ENCODE measurements at places on chromosomes 4 and X. TPM values are rescaled to one million over a fixed set of nuclear protein-coding genes. Genes with fewer than 3 reads are reported as not detected.

LRIT3 gene
- total RNA-seq: 0.27 TPM

- no peaks in the 10 kb centered on the region for H3K27me3 ChIP-seq
- peaks cover 8% of the 10 kb centered on the region for H3K36me3 ChIP-seq
- H3K27ac ChIP-seq: no peak overlapping the region
- DNase-seq: no peak
- H3K4me1 ChIP-seq: peaks cover 34% of the 10 kb centered on the region
These were observed 31.8 kb downstream of the AMMECR1 start for GRCh38 chrX:110286106-110286505.

- no peak overlapping the region for H3K4me3 ChIP-seq
- no peak for DNase-seq
- no peaks in the 10 kb centered on the region for H3K4me1 ChIP-seq
- no peaks in the 10 kb centered on the region for H3K27me3 ChIP-seq
- peaks cover 3% of the 10 kb centered on the region for H3K36me3 ChIP-seq
- no peak overlapping the region for H3K27ac ChIP-seq
These were observed 263.0 kb upstream of the ZFP42 start for GRCh38 chr4:187732524-187732923.

DNA sequence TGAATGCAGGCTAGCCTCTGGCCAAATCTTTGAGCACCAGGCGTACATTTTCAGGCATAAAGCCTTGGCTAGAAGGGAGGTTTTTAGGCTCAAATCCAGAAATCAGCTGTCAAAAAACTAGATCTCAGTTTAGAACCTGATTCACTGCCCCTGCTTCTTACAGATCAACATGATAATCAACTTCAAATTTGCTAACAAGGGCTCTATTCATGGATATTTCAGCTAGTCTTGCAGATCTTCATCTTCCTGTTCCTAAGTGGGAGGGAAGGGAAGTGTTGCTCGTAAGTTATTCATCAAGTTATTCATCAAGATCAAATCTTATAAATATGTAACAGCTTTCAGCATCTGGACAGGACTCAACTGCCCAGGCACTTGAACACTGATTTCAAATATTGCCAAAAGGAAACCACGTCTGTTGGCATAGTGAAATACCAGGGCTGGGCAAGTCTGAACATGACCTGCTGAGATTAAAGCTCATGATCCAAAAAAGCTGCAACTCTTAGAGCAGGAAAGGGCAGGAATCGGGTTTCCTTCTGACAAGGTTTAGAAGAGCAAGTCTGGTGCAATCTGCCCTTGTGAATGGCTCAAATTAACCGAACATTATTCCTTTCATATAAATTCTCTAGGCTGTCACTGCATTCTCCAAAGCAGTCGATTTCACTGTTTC is 200.3 kb downstream of the PDGFC start:
- H3K4me1 ChIP-seq: no peaks in the 10 kb centered on the region
- no peak overlapping the region for H3K4me3 ChIP-seq
- H3K27ac ChIP-seq: no peak overlapping the region
- no peaks in the 10 kb centered on the region for H3K27me3 ChIP-seq
- DNase-seq: no peak

CTAG1A gene
- not detected for total RNA-seq

- H3K4me1 ChIP-seq: no peaks in the 10 kb centered on the region
- no peak overlapping the region for H3K4me3 ChIP-seq
- no peak overlapping the region for H3K27ac ChIP-seq
- H3K36me3 ChIP-seq: no peaks in the 10 kb centered on the region
- H3K27me3 ChIP-seq: no peaks in the 10 kb centered on the region
These were observed 99.7 kb upstream of the CXorf66 start for GRCh38 chrX:140064993-140065392.

DNA sequence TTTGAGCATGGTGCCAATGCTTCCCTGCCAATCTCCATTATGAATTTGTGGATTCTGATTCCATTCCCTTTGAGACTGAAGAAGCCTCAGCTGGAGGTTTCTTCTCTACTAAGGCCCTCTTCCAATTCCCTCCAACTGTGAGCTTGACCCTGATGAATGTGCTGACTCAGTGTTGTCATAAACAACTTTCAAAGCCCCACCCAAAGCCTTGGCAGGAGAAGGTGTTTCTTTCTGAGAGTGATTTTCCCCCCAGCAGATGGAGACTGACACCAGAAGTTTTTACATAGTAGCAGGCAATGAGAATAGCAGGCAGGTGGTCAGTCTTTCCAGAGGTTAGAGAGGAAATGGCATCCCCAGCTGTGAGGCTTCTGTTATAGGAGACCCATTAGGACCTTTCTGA is 53.1 kb downstream of the OCRL start:
- no peak overlapping the region for H3K4me3 ChIP-seq
- H3K36me3 ChIP-seq: no peaks in the 10 kb centered on the region
- H3K27ac ChIP-seq: no peak overlapping the region
- H3K4me1 ChIP-seq: no peaks in the 10 kb centered on the region
- no peaks in the 10 kb centered on the region for H3K27me3 ChIP-seq

- H3K4me3 ChIP-seq: no peak overlapping the region
- H3K27ac ChIP-seq: no peak overlapping the region
- peaks cover 55% of the 10 kb centered on the region for H3K4me1 ChIP-seq
- no peak for DNase-seq
- no peaks in the 10 kb centered on the region for H3K27me3 ChIP-seq
These were observed 56.4 kb downstream of the NBDY start for GRCh38 chrX:56785442-56785841.

CLNK gene
- not detected for total RNA-seq

- DNase-seq: no peak
- H3K27me3 ChIP-seq: peaks cover 8% of the 10 kb centered on the region
- no peaks in the 10 kb centered on the region for H3K36me3 ChIP-seq
- H3K4me1 ChIP-seq: peaks cover 2% of the 10 kb centered on the region
- no peak overlapping the region for H3K4me3 ChIP-seq
These were observed 24.9 kb downstream of the FGFBP1 start for GRCh38 chr4:15913631-15913970.

DNA sequence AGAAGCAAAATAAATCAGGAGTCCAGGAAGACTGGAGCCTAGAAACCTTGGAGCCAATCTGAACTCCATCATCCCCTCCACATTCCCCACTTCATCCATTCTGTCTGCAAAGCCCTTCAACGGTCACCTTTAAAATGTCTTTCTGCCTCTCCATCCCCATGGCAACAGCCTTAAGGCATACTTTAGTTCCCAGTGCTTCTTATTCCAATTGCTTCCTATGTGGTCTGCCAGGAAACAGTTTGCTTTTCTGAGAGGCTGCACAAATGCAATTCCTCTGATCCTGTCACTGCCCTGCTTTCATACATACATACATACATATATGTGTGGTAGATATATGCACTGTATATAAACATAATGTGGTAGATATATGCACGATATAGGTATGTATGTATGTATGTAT is 786 bp upstream of the MAGEH1 start:
- peaks cover 5% of the 10 kb centered on the region for H3K4me1 ChIP-seq
- DNase-seq: no peak
- H3K36me3 ChIP-seq: no peaks in the 10 kb centered on the region
- no peak overlapping the region for H3K27ac ChIP-seq
- no peaks in the 10 kb centered on the region for H3K27me3 ChIP-seq
- H3K4me3 ChIP-seq: peak overlapping the region; percentile 83

GAGE12E gene
- not detected for total RNA-seq

GRCh38 chr4:136495076-136495475 is 1037.2 kb downstream of the PCDH18 start:
- no peaks in the 10 kb centered on the region for H3K36me3 ChIP-seq
- H3K27me3 ChIP-seq: no peaks in the 10 kb centered on the region
- no peak overlapping the region for H3K4me3 ChIP-seq
- no peaks in the 10 kb centered on the region for H3K4me1 ChIP-seq
- no peak overlapping the region for H3K27ac ChIP-seq

FOXR2 gene
- total RNA-seq: not detected
